ENCODE measurements at places on chromosomes 11 and 22.
A peak's percentile ranks its signal among the peaks of the same experiment; 100 is the strongest.

- no peak for DNase-seq
Measured at GRCh38 chr11:74072721-74073120, 63.8 kb upstream of the UCP3 start.

DNA sequence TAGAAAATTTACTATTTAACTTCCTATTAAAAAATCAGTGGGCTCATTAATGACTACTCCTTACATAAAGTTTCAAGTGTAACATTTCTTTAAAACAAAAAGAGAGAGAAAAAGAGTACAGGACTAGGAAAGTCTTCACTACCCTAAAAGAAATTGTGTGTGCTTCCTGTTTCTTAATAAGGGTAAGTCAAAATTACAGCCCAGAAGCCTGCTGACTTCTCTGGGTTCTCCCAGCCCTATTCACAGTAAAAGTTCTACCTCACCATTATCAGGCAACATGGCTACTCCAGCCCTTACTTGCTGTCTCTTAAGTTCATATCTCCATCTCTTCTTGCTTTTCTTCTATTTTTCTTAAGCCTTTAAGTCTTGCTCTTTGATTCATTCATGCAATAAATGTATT lies 20.3 kb upstream of the ZC3H12C start:
- DNase-seq = no peak

DNA sequence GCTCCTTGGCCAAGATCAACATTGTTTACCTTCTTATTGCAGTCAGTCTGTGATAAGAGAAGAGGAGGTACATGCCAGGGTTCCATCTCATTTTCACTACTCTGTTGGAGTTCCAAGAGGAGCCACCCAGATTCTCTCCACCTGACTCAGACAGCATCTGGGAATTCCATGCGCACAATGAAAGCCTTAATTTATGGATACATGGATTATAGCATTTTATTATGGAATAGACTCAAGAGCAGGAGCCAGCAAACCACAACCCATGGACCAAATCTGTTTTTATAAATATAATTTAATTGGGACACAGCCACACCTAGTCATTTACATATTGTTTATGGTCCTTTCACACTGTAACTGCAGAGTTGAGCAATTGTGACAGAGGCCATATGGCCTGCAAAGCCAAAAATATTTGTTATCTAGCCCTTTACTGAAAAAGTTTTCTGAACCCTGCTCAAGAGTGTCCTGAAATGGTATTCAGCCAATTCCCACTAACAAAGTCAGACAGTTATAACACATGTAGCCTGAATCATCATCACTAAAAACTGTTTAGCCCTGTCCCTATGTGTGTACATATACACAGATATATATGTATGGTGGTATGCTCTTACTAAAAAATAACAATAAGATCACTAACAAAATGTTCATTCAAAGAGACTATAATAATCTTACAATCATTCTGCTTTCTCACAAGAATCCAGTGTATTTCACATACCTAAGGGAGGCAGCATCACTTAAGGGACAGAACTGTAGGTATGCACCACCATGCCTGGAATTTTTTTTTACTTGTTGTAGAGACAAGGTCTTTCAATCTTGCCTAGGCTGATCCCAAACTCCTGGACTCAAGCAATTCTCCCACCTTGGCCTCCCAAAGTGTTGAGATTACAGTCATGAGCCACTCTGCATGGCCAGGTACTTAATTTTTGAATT lies 104.5 kb upstream of the TEAD1 start:
- no peak for DNase-seq

- no peak for DNase-seq
Measured at GRCh38 chr22:18000441-18001039, 23.8 kb downstream of the MICAL3 start.

GRCh38 chr11:128709402-128709801 lies 15.5 kb downstream of the FLI1 start:
- DNase-seq = no peak

GRCh38 chr22:31084811-31085492 lies 3.8 kb downstream of the SMTN start:
- peak; percentile 69 for DNase-seq

- DNase-seq = no peak
Measured at GRCh38 chr22:40224702-40225101, 47.0 kb downstream of the TNRC6B start.

DNA sequence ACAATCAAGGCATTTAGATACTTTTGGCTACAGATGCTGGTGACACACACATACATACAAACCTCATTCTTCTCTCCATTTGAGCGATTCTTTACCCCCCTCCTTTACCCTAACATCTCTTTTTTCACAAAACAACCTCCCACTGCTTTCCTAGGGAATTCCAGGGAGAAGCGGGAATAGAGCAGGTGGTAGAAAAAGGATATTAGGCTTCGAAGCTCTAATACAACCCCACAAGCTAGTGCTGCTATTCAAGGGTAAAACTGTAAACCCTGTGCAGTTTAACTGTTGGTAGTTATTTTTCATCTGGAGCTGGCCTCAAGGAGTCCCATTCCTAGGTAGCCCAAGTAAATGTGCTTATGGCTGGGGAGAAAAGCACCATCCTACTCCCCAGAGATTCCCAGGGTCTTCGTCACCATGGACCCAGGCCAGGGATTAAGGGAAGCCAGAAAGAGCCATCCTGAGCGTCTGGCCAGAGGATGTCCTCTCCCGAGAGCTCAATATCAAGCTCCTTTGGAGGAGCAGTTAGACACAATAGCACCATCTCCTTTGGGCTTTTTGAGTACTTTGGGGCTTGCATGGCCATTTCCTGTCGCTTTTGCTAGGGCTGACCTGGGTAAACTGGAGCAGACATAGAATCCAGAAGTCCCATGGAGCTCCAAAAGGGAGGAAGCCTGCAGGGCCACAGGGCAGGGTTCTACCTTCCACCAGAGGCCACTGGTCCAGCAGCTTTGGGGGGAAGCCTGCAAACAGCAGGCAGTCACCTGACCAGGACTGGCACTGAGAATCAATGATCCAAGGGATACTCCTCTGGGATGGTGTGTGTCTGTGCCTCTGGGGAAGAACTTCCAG lies 3.1 kb downstream of the MAML2 start:
- DNase-seq = no peak

DNA sequence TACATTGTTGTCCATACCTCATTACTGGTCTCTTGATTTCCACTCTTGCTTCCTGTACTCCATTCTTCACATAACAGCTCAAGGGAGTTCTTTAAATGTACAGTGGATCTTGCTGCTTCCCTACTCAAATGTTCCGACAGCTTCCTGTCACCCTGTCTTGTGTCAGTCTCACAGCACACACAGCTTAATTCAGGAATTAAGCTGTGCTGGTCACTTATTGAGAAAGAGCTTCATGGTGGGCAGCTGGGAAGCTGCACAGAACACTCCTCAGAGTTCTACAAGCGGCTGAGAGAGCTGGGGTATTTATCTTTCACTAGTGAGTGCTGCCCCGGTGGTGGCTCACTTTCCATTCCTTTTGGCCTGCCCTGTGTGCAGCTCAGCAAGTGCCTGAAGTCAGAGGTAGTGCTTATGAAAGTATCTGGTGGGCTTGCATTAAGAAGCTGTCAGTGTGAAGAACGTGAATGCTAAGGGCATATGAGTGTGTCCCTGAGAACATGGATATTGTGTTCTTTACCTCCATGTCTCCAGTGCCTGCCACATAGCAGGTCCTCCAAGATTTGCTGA lies 48.7 kb downstream of the KCNQ1OT1 start:
- no peak for DNase-seq

GRCh38 chr11:9069256-9069655 lies 22.1 kb downstream of the SCUBE2 start:
- no peak for DNase-seq

DNA sequence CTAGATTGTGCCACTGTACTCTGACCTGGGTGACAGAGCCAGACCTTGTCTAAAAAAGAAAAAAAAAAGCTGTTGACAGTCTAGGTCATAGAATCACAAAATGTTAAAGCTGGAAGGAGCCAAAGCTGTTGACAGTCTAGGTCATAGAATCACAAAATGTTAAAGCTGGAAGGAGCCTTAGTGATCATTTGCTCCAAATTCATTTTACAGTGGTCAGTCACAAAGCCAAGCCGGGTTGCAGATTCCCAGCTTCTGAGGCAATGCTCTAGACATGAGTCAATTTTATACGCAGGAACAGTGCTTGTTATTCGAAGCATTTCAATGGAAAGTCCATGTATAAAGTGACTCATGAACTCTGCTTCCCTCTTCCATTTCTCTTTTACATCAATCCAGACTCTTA lies 47.4 kb downstream of the SYT13 start:
- DNase-seq = no peak

GRCh38 chr11:75155570-75156422 lies 4.9 kb downstream of the SLCO2B1 start:
- no peak for DNase-seq

GRCh38 chr22:37063431-37064420 lies 12.2 kb downstream of the KCTD17 start:
- DNase-seq = no peak
